ENCODE measurements at places on chromosomes 1 and 21. TPM values are rescaled to one million over a fixed set of nuclear protein-coding genes. Genes with fewer than 3 reads are reported as not detected.

PCAT6 gene
- total RNA-seq: 0.57 TPM

MCL1 gene
- total RNA-seq: 112 TPM

PLA2G2F gene
- not detected for total RNA-seq

ZBTB8A gene
- total RNA-seq: 12.1 TPM

CLCA2 gene
- not detected for total RNA-seq

SPRR2E gene
- not detected for total RNA-seq

YRDC gene
- total RNA-seq: 11.0 TPM

SLC44A3 gene
- total RNA-seq: 1.1 TPM

BCAN gene
- total RNA-seq: 0.35 TPM

AIRE gene
- total RNA-seq: not detected

ZBTB37 gene
- 6.5 TPM for total RNA-seq

GPR153 gene
- total RNA-seq: 42.0 TPM

NT5C1A gene
- total RNA-seq: 0.34 TPM

OR2L8 gene
- total RNA-seq: not detected

KIAA1614 gene
- 15.1 TPM for total RNA-seq

PLPP3 gene
- total RNA-seq: 183 TPM

C4BPB gene
- total RNA-seq: 5.4 TPM

RIIAD1 gene
- total RNA-seq: not detected

CELA2A gene
- total RNA-seq: not detected

HAO2 gene
- total RNA-seq: not detected

TNFRSF1B gene
- 12.6 TPM for total RNA-seq

SPRR2F gene
- 93.3 TPM for total RNA-seq

CFAP74 gene
- not detected for total RNA-seq

FCRL2 gene
- total RNA-seq: 0.11 TPM

TRIM63 gene
- total RNA-seq: not detected

NPHS2 gene
- total RNA-seq: not detected

EIF3I gene
- total RNA-seq: 144 TPM

SEC16B gene
- total RNA-seq: 1.6 TPM

SNAPIN gene
- 36.9 TPM for total RNA-seq

ROR1 gene
- 17.5 TPM for total RNA-seq

LRRC7 gene
- 0.12 TPM for total RNA-seq

IRF6 gene
- total RNA-seq: 5.4 TPM

PTCH2 gene
- total RNA-seq: 15.6 TPM

LCE1C gene
- not detected for total RNA-seq

GBP7 gene
- 0.28 TPM for total RNA-seq

RGS4 gene
- total RNA-seq: 0.20 TPM

CFHR4 gene
- not detected for total RNA-seq

ZNF683 gene
- 0.50 TPM for total RNA-seq

Measured in ovary (tissue), 10 donors.